ENCODE measurements at places on chromosomes 5 and 9.

DNA sequence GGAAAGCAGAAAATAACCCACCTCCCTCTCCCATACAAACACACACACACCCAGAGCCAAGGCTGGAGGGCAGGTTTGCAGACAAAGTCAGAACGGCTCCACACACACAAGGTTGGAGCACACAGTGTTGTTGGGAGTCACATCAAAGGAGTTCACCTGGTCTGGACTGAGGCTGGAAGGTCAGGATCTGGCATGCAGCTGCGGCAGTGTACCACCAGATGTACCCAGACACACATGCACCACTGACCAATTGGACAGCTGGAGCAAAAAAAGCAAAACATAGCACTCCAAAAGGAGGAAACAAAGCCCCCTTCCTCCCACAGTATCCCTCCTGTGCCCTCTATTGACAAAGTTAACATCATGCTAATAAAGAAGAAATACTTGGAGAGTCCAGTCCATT lies 94.6 kb upstream of the KIF2A start:
- no peak for DNase-seq

DNA sequence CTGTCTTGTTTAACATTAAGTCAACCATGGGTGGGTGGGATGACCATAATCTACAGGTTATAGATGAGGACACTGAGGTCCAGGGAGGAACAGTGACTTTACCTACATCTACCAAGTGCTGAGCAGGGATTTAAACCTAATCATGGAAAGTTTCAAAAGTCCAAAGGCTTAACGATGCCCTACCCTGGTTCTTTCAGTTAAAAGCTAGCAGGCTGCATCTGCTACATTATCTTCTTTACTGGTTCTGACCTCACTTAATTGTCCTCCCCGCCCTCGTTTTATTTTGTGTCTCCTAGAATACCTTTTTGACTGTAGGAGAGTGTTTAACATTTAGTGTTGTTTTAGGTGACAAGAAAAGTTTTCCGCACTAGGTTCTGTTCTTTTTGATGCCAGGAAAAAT lies 735.2 kb downstream of the TLR4 start:
- DNase-seq, result no peak

DNA sequence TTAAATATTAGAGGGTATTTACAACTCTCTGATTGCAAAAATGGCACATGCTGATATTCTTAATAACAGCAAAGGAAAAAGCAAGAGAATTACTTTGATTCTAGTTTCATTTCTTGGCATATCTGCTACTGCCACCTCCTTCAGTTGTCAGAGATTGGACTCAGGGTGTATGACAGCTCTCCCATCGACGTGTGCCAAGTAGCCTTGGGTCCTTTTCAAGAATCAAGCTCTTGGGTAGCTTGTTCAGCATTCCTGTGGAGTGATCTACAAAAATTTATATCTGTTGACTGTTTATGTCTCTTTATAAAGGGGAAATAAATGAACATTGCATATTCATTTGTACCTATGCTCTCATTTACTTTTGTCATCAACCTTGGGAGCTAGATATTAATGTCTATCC lies 315.6 kb downstream of the PRR16 start:
- no peak for DNase-seq

DNA sequence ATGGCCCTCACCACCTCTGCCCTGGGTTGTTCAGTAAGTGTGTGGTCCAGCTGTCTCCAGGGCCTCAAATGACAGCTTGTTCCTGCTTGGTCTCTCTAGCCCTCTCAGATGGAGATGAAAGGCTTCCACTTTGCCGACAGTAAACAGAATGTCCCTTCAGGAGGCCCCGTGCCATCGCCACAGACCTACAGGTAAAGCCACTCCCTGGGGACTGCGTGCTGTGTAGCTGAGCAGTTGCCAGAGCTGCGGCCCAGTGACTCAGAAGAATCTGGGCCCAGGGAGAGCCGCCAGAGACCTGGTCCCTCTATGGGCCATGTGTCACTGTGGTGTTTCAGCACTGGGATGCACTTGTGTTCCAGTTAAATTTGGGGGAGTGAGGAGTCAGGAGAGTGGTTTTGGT lies 10.6 kb upstream of the POMT1 start:
- no peak for DNase-seq

GRCh38 chr9:114319147-114319546 lies 3.8 kb upstream of the ORM1 start:
- DNase-seq, result no peak

DNA sequence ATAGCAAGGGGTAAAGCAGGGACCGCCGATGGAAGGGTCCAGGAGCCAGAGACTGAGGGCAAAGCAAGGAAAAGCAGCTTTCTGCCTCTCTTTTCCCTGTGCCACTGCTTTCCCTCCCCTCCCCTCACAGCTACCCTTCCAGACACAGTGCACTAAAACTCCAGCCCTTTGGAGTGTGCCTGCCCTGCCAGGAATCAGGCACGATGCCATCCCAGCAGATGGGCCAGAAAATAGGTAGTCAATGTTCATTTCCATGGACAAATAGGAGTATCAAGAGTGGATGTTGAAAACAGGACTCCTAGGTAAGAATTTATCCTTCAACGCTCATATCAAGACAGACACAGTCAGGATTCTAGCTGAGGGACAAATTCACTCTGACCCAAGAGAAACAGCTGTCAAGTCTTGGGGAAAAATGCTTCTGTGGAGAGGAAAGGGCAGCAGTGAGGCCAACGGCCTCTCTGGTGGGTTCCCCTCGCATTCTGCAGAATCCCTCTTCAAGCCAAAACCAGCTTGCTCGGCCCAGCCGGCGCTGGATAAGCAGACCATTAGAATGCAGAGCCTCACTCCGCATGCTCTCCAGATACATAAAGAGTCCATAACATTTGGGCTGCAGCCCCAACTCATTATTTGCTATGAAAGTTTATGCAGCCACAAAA lies 138.0 kb downstream of the CAAP1 start:
- DNase-seq, result no peak

DNA sequence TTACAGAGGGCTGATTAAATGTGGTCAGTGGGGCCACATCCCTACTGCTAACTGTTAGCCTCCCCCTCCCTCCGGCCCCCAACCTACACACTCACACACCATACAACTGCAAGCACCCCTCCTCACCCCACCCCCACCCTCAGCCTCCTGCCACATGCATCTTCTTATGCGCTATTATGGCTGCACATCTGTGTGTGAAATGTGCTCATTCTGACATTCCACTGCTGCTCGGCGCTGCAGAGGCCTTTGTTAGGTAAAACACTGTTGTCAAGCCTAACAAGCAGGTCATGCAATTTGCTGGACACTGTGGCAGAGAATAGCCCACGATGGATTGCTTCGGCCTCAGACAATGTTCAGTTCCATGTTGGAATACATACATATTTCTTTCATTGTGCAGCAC lies 173.6 kb downstream of the NR2F1-AS1 start:
- no peak for DNase-seq

DNA sequence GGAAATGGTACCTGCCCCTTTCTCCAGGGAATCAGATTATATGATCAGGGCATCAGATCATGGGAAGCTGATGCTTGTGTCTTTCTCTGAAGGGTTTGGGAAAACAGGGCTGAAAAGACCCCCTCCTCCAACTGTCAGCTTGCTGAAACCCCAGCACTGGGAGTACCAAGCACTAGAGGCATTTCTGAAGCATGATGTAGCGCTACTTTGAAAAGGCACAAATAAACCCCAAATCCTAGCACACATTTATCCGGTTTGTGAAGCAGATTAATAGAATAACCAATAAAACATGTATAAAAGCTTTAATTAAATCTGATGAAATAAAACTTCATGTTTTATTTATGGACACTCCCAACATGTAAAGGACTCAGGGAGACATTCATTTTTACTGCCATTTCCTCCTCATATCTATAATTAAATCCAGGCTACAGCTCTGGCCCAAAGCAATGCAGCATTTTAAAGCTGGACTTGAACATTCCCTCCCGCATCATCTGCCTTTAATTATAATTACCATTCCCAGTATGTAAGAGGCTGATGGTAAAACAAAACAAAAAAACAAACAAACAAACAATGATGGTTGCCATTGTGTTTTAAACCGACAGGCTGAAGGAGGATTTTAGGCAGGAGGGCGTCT lies 298.2 kb upstream of the RFX3 start:
- no peak for DNase-seq

- no peak for DNase-seq
These were observed 36.3 kb downstream of the RUSC2 start for GRCh38 chr9:35526087-35526801.

GRCh38 chr9:32413424-32413823 lies 29.0 kb downstream of the ACO1 start:
- no peak for DNase-seq

All from kidney capillary endothelial cell (primary cell).